Astrocyte of the spinal cord (primary cell): ENCODE measurements at places on chromosomes 5 and 9.

DNA sequence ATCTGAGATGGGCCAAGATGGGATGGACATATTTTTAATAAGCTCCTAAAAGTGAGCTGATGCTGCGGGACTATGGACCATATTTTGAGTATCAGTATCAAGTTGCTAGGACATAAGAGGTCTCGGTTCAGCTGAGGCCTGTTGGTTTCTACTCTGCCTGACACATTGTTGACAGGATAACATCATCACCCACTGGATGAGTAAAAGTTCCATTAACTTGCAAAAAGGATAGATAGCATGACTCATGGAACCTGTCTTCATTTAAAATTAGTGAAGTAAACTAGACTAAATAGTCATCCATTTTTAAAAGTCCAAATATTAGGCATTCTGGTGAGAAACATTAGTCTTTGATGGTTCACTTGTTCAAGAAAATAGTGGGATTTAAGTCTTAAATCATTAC, 33.3 kb downstream of the PARP8 start:
- no peak for DNase-seq

- DNase-seq, result no peak
Measured at GRCh38 chr5:154015071-154015693, 23.5 kb downstream of the FAM114A2 start.

DNA sequence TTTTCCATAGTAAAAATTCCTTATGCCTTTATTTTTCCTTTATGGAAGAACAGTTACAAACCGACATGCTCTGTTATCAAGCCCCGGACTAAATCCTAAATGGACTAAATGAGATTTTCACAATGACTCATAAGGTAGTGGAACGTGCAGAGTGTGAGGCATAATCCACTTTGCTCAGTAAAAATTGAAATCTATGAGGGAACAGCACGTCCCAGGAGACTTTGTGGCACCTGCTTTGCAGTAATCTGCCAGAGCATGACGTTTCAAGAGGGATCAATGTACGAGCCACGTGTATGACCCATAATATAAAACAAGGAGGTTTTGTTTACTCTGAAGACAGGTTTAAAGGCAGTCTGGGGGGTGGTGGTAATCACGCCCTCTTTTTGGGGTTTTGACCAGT, 83.8 kb upstream of the GNA14 start:
- no peak for DNase-seq

GRCh38 chr9:82206490-82206889, 217.9 kb downstream of the SPATA31D1 start:
- no peak for DNase-seq

- no peak for DNase-seq
Measured at GRCh38 chr9:81683238-81683637, 6.1 kb downstream of the TLE1 start.
